ENCODE measurements at places on chromosomes 7 and 10. TPM values are rescaled to one million over a fixed set of nuclear protein-coding genes. Genes with fewer than 3 reads are reported as not detected.

Gene FAM25G
- total RNA-seq: not detected

Gene SPDYE2
- total RNA-seq: not detected

Gene STOX1
- total RNA-seq: 4.9 TPM

Gene CLEC5A
- total RNA-seq: not detected

Gene ECHDC3
- 16.5 TPM for total RNA-seq

Gene CALCR
- total RNA-seq: not detected

Gene SPDYE6
- total RNA-seq: not detected

Gene ADIRF
- total RNA-seq: 86.6 TPM

Gene BLVRA
- total RNA-seq: 38.8 TPM

Gene LRMDA
- total RNA-seq: 2.4 TPM

Gene ITPRID1
- 4.0 TPM for total RNA-seq

Gene LRRC4
- total RNA-seq: 2.5 TPM

Gene CALML3
- not detected for total RNA-seq

Gene GARIN1A
- total RNA-seq: 8.3 TPM

Gene CHST3
- total RNA-seq: 2.7 TPM

Gene PVRIG
- total RNA-seq: 3.7 TPM

Gene DUS4L
- 9.2 TPM for total RNA-seq

Gene GOLGA7B
- total RNA-seq: 0.88 TPM

Gene CYP2C19
- total RNA-seq: 81.1 TPM

Gene SLC39A12
- total RNA-seq: not detected

Gene GATA3
- not detected for total RNA-seq

Gene ZNF727
- not detected for total RNA-seq

Gene NKX6-2
- total RNA-seq: not detected

Gene WDR91
- 6.7 TPM for total RNA-seq

Gene ZNF438
- total RNA-seq: 8.0 TPM

Gene SFTPD
- total RNA-seq: not detected

Gene AZGP1
- total RNA-seq: 27.6 TPM

Gene PRTFDC1
- 3.4 TPM for total RNA-seq

Gene GIMAP2
- total RNA-seq: 4.8 TPM

Gene CALHM1
- not detected for total RNA-seq

Gene PNLIPRP3
- not detected for total RNA-seq

Gene GRM3
- not detected for total RNA-seq

Gene CPN1
- not detected for total RNA-seq

Gene YKT6
- 76.5 TPM for total RNA-seq

Gene CTBP2
- total RNA-seq: 83.8 TPM

Gene RBM20
- total RNA-seq: 0.80 TPM

Gene TAS2R4
- 1.9 TPM for total RNA-seq

Gene LRRTM3
- total RNA-seq: not detected

Gene UNCX
- total RNA-seq: not detected

Gene TMEM270
- not detected for total RNA-seq

Gene VGF
- not detected for total RNA-seq

Gene MORN4
- total RNA-seq: 0.54 TPM

Gene EXOSC1
- total RNA-seq: 27.7 TPM

Gene SPDYE5
- not detected for total RNA-seq

Data from Peyer's patch (tissue), 4 donors.